SK-N-MC (cell line): ENCODE measurements at places on chromosomes 4 and X.
A peak's percentile ranks its signal among the peaks of the same experiment; 100 is the strongest.

DNA sequence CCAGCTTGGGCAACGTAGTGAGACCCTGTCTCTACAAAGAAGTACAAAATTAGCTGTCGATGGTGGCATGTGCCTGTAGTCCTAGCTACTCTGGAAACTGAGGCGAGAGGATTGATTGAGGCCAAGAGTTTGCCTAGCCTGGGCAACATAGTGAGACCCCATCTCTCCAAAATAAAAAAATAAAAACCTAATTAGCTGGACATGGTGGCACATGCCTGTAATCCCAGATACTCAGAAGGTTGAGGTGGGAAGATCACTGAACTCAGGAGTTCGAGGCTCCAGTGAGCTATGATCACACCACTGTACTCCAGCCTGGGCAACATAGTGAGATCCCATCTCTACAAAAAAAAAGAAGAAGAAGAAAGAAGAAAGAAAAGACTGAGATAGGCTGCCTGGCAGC, 17.4 kb downstream of the PLAC1 start:
- DNase-seq: no peak

DNA sequence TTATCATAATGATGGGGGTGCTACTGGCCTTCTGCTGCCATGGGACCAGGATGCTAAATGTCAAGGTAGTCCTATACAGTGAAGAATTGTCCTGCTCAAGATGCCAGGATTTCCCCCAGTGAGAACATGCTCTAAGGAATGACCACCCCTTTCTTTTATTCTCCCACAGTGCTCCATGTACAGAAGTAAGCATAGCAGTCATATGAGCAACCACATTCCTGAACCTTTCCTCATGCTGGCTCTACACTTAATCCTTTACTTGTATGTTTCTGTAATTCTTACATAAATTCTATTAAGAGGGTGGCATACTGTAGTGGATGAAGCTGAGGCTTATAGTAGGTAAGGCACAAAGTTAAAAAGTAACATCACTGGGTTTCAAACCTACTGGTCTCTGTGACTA, 20.2 kb downstream of the CYP2U1 start:
- no peak for DNase-seq

GRCh38 chrX:47802589-47802988, 34.1 kb upstream of the ZNF81 start:
- no peak for DNase-seq

DNA sequence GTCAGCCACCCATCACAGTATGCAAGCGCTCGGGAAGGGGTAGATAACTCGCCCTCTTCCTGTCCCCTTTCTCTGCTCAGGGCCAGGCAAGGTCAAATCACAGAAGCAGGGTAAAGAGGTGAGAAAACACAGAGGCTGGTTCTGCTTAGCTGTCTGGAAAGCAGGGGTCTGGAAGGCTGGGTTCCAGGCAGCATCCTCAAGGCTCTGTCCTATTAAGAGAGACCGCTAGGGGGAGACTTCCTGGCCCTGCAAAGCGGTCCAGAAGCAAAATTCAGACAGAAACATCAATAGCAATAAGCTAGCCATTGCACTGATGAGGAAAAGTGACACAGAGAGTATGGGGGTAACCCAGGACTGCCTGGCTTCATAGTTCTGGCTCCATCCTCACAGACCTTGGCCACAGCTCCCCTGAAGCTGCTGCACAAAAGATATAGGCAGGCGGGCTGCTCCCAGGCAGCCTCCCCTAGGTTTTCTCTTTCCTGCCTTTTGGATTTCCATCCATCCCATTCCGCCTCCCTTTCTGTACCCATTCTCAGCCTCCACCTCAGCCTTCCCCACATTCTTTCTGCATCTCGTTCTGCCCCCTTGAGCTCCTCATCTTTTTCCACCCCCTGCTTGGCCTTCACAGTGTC, 308.5 kb downstream of the EVC2 start:
- DNase-seq: no peak

DNA sequence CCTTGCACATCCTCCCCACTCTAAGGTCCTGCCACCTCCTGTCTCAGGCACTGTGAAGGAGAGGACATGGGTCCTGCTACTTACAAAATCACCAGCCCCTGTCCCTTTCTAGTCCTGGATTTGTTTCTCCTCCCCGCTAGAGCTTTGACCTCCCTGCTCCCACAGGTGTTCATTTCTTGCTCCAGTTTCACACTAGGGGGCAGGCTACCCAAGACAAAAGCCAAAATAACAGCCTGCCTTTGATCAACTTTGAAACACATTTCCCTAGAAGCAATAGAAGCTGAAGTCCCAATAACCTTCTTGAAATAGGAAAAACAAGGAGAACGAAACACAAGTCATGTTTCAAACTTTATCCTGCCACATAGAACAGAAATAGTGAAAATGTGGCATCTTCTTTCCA, 164.4 kb downstream of the QDPR start:
- DNase-seq: no peak

GRCh38 chr4:169485791-169486742, 126.3 kb downstream of the NEK1 start:
- DNase-seq: peak; percentile 39

DNA sequence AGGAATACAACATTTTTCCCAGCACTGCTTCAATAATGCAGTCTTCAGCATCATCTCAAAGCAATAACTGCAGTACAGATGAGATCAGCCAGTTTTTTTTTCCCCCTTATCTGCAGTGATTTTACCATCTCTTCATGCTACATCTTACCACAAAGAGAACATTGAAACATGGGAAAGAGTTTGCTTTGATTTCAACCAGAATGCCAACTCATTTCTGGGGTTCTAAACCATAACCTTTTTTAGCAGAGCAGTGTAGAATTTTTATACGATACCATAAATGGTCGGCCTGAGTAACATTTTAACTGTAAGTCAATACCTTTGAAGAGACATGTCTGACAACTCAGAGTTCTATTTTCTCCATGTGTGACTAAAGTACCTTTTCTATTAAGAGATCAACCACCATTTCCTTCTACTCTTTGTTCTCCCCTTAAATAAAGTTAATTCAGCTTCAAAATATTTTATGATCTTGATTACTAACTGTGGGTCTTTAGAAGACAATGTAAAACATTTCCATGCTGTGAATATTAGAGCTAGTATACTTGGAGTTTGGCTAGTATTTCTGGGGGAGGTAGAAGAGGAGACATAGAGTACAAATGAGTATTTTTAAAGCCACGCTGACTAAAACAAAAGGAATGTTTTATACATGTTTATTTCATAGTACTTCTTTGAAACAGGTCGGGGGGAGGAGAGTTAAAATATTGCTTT, 69.1 kb downstream of the TET2 start:
- DNase-seq: no peak

DNA sequence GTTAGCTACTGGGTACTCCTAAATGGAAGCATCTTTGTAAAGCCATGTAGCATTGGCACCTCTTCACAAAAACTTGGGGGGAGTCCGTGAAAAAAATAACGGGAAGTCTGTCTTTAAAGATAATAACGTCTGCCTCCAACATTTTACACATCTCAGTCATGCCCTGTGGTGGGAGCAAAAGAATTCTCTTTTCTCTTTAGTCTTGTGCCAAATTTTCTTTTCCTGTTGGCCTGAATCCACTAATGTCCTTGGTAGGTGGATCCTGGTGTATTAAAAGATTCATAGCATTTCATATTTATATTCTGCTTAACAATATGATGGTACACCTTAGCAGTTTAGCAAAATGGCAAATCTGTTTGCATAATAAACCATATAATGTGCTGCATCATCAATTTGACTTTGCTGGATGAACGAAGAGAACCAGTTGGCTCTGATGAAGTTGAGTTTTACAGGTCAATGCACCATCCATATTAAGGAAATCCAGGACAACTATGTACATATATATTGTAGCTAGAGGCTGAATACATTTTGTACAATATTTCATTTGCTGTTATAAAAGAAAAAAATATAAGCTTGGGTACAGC, 746.4 kb upstream of the MAGEB2 start:
- DNase-seq: no peak

- DNase-seq: no peak
Measured at GRCh38 chr4:146340798-146341197, 126.5 kb downstream of the REELD1 start.

GRCh38 chr4:118277243-118277642, 75.6 kb downstream of the PRSS12 start:
- no peak for DNase-seq

- DNase-seq: no peak
Measured at GRCh38 chrX:133921764-133922389, 63.5 kb downstream of the GPC3 start.

GRCh38 chr4:2395584-2395983, 22.9 kb downstream of the ZFYVE28 start:
- DNase-seq: no peak

- DNase-seq: no peak
Measured at GRCh38 chrX:121195719-121196118, 148.3 kb downstream of the GLUD2 start.

DNA sequence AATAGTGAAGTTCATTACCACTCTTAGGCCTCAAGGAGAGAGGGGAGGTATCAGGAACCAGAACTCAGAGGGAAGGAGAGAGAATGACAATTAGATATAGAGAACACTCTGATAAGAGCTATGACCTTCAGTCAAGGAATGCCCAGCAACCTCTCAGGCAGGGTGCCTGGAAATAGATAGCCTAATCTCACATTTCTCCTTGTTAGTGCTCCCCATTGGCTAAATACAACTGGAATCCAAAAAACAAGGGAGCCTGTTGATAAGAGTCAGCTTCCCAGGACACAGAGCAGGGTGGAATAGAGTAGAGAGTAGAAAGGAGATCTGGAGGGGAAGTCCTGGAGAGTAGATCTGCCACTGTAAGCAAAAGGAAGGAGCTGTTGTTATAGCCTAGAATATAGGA, 62.1 kb downstream of the DCX start:
- DNase-seq: no peak

GRCh38 chr4:7756561-7757355, 182.9 kb downstream of the AFAP1 start:
- DNase-seq: no peak

- no peak for DNase-seq
Measured at GRCh38 chrX:110008011-110008635, 5.2 kb downstream of the TMEM164 start.

DNA sequence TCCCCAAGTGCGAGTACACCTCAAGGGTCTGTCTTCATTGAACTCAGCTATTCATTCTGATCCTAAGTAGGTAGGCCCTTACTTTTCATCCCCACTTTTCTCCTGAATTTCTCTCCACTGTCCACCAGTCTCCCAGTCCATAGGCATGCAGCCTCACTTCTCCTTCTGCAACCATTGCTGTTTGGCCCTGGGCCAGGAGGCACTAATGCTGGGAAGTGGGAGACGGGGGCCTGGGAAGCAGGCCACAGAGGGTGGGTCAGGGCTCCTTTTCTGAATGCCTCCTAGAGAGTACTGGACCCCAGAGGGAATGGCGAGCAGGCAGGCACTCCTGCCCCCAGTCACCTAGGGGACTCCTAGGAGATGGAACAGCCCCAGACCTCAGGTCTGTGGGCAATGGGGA, 203.5 kb upstream of the RPL34 start:
- no peak for DNase-seq

DNA sequence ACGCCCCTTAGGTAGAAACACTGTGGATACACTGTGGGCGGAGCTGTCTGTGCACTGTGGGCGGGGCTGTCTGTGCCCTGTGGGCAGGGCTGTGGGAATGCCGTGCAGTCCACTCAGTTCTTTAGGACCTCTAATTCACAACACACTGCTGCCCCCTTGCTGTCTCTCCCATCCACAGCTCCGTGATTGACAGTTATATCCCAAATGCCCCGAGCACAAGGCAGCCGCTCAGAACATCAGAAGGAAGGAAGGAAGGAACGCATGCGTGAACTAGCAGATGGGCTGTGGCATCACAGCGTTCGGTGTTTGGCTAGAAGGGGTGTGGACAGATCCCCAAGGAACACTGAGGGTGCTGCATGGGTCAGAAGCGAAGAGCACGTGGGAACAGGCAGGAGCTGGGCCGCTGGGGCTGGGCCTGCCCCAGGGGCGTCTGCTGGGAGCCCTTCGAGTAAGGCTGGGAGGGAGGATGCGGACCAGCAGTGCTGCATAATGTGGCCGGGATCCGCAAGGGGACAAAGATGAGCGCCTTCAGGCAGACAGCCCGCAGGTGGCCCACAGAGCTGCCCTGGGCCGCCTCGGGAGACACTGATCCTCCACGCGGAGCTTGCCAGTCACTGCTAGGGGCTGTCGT, 29.8 kb downstream of the ACOX3 start:
- DNase-seq: no peak

DNA sequence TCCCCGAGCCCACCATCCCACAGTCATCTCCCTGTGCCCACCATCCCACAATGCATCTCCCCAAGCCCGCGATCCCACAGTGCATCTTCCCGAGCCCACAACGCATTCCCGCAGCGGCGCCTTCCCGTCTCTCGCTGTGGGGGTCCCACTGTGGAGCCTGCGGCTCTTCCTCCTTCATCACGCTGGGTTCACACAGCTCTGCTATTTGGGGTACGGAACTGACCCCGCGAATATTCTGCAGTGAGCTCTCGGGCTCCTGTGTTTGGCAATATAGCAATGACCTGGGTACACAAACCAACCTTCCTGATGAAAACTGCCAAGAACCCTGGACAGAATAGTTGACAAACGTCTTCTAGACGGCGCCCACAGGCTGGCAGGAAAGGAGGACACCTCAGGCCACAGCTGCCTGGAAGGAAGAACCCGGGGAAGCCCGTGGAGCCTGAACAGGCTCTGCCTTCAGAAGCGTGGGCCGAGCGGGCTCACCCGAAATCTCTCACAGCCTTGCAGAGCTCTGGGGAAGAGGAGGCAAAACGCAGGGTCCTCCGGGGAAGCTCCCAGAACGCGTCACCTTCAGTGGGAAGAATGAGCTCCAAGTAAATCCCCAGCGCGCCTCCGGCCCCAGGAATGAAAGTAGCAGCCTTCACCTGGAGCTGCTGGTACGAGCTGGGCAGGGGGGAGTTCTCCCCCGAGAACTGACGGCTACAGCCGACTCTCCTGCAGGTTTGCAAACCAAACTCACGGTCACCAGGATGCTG, 22.9 kb downstream of the PPP2R3B start:
- DNase-seq: no peak

- no peak for DNase-seq
Measured at GRCh38 chr4:188254211-188254610, 115.0 kb downstream of the TRIML1 start.

- DNase-seq: no peak
Measured at GRCh38 chr4:24991015-24991414, 39.7 kb downstream of the LGI2 start.

GRCh38 chr4:8582436-8582835, 2.2 kb downstream of the GPR78 start:
- no peak for DNase-seq

- DNase-seq: no peak
Measured at GRCh38 chrX:70455366-70456202, 10.9 kb downstream of the DLG3 start.

- DNase-seq: no peak
Measured at GRCh38 chrX:24027985-24028384, 999 bp upstream of the KLHL15 start.

GRCh38 chr4:7187168-7187535, 5.2 kb upstream of the SORCS2 start:
- no peak for DNase-seq

DNA sequence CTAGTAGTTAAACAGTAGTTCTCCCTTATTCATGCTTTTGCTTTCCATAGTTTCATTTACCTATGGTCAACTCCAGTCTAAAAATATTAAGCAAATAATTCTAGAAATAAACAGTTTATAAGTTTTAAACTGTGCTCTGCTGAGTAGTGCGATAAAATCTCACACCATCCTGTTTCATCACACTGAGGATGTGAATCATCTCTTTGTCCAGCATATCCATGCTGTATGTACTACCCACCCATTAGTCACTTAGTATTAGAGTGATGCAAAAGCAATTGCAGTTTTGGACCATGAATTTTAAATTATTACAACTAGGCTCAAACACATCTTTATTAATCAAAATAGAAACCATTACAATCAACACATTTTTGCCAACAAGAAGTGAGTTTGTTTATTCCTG, 187.4 kb downstream of the TEX13C start:
- DNase-seq: no peak
